ENCODE measurements at places on chromosomes 6 and 20.

- DNase-seq = peak; percentile 80
These were observed 184.4 kb downstream of the GJA10 start for GRCh38 chr6:90078513-90079289.

DNA sequence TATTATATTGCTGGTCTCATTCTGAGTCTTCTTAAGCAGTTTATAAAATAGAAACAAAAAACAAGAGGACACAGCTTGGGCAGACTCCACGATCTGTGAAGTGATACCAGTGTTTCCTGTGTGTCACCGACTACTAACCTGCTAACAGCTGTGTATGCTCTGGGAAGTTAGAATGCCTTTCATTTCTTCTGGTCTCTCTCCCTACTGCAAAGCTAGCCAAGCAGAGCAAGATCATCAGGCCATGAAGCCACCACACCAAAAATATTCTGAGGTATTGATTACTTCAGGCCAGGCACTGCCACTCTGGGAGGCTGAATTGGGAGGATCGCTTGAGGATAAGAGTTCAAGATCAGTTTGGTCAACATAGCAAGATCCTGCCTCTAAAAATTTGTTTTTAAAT is 46.9 kb upstream of the SMIM29 start:
- peak; percentile 4 for DNase-seq

- DNase-seq = no peak
These were observed 260.4 kb downstream of the RNGTT start for GRCh38 chr6:88702956-88703556.

- no peak for DNase-seq
These were observed 520.8 kb downstream of the EPM2A start for GRCh38 chr6:145214570-145214969.

DNA sequence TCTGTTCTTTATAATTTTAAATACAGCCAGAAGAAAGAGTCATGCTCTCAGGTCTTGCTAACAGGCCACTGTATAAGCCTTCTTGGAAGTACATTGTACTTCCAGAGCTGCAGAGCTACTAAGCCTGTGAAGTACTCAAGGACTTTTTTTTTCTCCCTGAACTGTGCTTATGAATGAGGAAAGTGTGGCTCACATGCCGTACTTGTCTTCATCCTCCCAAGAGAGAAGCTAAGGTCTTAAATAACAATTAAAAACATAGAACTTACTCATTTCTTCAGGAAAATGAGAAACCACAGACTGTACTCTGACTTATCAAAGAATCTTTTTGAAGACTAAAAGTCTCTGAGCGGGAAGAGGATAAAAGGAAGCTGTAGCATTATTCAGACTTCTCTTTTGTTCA is 218.3 kb downstream of the HTR1B start:
- DNase-seq = no peak

DNA sequence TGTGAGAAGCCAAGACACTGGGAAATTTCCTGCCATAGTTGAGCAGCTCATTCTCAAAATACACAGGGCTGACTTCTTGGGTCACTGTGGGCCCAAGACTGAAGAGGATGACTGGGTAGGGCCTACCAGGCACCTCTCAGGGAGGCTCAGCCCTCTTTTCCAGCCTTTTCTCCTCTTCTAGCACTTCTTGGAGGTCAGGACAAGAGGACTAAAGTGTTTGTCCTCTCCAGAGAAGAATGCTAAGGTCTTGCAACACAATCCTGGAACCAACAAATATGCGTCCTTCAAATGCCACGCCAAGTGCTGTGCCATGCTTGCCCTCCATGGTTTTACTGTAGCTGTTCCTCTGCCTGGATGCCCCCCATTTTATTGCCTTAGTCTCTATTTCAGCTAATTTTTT is 3.3 kb upstream of the LRRN4 start:
- no peak for DNase-seq

- no peak for DNase-seq
These were observed 238.8 kb downstream of the TSHZ2 start for GRCh38 chr20:53210931-53211330.

GRCh38 chr20:51419231-51419630 is 123.3 kb downstream of the NFATC2 start:
- DNase-seq = no peak

GRCh38 chr6:105748737-105749161 is 337.4 kb upstream of the PRDM1 start:
- DNase-seq = no peak

DNA sequence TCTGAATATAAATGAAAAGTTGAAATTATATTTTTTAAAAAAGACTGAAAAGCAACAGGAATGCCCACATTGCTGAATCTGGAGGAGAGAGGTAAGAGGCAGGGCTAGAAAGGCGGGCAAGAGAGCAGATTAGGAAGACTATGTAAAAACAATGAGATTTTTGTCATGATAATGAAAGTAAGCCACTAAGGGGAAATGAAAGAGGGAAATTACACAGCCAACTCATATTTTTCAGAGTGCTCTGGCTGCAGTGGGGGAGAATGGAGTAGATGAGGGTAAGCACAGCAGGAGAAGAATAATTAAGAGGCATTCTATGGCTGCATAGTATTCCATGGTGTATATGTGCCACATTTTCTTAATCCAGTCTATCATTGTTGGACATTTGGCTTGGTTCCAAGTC is 281.9 kb downstream of the PKHD1 start:
- no peak for DNase-seq

DNA sequence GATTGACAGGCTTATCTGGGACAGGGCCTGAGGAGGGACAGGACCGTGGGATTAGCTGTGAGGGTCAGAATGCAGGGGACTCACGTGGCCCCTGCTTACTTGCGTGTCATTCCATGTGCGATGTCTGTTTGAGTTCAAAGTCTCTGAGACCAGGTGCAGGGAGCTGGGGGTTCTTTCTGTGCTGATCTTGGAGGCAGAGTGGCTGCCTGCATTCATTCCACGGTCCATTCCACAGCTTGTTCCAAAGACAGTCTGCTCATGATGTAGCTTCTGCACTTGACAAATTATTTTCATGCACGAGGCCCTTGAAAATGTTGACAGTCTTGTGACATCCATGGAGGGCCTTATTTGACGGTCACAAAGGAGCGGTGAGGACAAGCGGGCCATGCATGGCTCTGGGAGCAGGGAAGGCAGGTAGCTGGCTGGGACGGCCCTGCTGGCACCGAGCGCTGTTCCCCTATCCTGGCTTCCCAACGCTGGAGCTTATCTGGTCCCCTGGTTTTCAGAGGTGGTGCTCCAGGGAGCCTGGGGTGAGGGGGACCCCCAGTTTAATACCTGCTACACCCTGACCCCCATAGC is 156.3 kb upstream of the RNF24 start:
- DNase-seq = no peak

- no peak for DNase-seq
These were observed 33.9 kb downstream of the SCAF8 start for GRCh38 chr6:154767003-154767723.

GRCh38 chr6:108556866-108557493 is 3.7 kb upstream of the FOXO3 start:
- DNase-seq = no peak

- no peak for DNase-seq
These were observed 78.6 kb upstream of the INSM1 start for GRCh38 chr20:20289331-20289730.

- DNase-seq = no peak
These were observed 36.6 kb downstream of the ABHD12 start for GRCh38 chr20:25353747-25354705.

DNA sequence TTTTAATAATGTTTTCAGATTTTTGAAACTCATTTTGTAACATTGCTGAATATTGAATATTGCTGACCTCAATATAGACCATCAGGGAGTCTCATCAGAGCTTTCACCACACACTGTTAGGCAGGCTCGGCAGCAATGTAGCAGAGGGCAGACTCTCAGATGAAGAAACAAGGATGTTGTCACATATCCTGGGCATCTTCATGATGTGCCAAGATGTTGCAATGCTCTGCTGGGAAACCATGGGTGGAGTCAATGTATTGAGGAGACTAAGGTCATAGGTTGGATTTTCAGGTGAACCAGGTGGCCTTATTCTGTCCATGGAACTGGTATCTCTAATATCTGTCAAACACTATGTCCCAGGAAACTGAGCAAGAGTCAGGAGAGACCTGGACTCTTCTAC is 27.3 kb downstream of the NR2E1 start:
- no peak for DNase-seq

DNA sequence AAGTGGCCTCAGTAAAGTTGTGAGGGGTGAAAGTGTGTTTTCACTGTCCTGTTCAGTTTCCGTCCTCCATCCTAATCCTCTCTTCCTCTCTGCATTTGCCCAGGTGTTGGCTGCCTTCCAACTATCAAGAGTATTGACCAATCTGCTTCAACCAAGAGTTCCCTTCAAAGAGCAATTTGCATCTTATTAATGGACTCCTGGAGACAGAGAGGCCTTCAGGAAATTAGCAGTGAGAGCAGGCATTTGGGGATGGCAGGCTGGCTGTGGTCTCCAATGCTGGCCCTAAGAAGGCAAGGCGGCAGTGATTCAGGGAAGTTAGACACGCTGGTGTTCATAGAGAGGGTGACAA is 77.2 kb downstream of the GPR6 start:
- no peak for DNase-seq

DNA sequence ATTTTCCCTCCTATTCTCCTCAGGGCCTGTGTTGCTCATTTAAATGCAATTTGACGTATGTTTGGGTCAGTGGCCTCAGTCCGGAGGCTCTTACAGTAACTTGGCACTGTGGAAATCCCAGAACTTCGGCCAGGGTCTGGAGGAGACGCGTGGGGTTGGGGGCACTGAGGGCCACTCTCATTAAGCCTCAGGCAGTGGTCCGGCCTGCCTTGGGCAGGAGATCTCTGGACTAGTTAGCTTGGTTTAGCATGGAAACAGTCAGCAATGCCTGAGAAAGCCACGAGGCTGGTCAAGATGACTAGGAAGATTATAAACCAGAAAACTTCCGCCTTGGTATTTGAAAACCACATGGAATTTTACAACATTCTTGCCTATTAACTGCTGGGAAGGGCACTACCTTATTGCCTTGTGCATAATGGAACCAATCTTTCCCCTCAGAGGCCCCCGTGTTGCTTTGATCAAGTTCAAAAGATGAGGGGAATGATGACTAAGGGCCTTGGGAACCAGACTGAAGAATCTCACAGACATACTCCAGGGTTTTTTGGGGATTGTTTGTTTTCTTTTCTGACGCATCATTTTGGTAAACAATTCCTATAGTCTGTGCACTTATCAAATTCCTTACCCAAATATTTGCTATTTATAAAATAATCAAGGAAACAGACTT is 206.0 kb upstream of the PREP start:
- DNase-seq = no peak

- no peak for DNase-seq
These were observed 7.3 kb downstream of the KCNK5 start for GRCh38 chr6:39221779-39222641.

GRCh38 chr20:57505979-57506378 is 19.0 kb downstream of the CTCFL start:
- DNase-seq = no peak

GRCh38 chr6:35392773-35393672 is 50.7 kb downstream of the PPARD start:
- DNase-seq = no peak

DNA sequence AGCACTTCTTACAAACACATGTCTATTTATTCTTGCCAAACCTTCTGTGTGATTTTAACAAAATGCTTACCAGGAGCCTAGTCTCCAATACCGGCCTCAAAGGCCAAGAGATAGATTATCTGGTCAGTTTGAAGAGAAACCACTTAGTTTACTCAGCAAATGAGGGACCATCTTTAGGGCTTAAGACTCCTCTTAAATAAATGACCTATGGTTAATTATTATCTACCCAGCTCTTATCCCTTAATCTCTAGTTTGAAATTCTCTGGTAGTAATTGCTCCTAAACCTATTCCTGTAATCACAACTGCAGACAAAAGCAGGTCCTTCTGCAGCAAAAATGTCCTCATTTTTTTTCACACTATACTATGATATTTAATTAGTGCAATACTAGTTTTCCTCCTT is 301.8 kb downstream of the KIF16B start:
- no peak for DNase-seq

GRCh38 chr6:68834551-68834950 is 199.5 kb downstream of the ADGRB3 start:
- DNase-seq = no peak

- no peak for DNase-seq
These were observed 30.9 kb upstream of the ALDH8A1 start for GRCh38 chr6:134980846-134981245.

GRCh38 chr20:14062786-14063185 is 67.5 kb downstream of the MACROD2 start:
- DNase-seq = no peak

GRCh38 chr6:5100806-5101205 is 15.7 kb downstream of the PPP1R3G start:
- no peak for DNase-seq

DNA sequence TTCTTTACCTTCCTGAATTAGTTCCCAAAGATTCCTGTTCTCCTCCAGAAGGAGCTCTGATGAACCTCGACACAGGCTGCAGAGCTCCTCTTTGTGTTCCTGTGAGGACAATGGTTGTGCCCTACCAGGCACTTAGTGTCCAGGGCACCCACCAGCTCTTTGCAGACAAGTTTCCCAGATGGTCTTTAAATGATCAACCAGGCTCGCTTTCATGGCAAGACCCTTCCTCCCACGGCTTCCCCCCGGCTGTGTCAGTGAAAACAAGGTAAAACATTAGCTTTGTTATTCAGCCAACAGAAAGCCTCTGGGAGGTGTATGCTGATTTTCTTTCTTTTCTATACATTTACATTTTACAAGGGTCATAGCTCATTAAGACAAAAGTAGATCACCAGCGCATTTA is 32.3 kb upstream of the CNKSR3 start:
- no peak for DNase-seq

DNA sequence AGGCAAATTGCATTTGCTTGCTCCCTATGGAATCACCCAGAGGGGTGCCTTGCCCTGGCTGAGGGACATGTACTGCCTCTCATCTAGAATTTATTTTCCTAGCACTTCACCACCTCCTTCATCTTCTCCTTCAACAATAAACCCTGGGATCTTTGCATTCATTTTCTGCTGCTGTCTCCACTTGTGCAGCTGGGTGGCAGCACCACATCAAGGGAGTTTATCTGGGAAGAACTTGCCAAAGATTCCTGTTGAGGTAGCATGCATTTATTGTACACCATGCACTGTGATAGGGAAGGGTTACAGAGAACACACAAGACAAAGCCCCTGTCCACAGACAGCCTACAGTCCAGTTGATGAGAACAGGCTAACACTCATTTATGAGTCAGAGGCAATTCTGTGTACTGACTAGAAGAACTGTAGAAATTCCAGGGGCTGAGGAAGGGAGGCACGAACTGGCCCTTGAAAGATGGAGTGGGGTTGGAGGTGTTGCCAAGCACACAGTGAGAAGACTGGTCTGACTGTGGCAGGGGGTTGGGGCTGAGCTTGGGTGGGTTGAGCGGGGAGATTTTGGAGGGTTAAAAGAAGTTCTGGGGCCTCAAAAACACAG is 17.5 kb downstream of the C20orf173 start:
- DNase-seq = no peak

DNA sequence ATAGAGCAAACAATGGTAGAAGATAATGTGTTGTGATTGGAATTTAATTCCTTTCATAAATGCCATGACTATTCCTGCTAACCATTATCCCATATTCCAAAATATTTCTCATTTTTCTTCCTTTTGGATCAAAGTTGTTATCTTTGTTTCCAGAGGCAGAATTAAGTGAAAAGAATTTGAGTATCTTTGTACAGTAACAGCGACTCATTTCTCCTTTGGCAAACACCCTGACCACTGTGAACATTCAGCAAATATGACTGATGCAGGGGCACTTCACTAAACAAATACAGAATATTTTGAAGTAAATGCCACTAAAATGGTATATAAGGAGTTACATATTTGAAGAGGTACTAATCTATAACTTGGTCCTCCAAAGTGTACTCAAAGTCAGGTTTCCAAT is 105.0 kb upstream of the LAMP5 start:
- no peak for DNase-seq

GRCh38 chr6:92822222-92822621 is 597.1 kb downstream of the EPHA7 start:
- DNase-seq = no peak
